Esophagus squamous epithelium (tissue), 5 donors: ENCODE measurements at places on chromosomes 11 and 22.
A peak's percentile ranks its signal among the peaks of the same experiment; 100 is the strongest.

- DNase-seq = no peak
- H3K4me3 ChIP-seq = no peak overlapping the region
- H3K27ac ChIP-seq = no peak overlapping the region
- H3K36me3 ChIP-seq = no peaks in the 10 kb centered on the region
- H3K4me1 ChIP-seq = no peaks in the 10 kb centered on the region
These were observed 71.2 kb downstream of the CLPB start for GRCh38 chr11:72363112-72363511.

DNA sequence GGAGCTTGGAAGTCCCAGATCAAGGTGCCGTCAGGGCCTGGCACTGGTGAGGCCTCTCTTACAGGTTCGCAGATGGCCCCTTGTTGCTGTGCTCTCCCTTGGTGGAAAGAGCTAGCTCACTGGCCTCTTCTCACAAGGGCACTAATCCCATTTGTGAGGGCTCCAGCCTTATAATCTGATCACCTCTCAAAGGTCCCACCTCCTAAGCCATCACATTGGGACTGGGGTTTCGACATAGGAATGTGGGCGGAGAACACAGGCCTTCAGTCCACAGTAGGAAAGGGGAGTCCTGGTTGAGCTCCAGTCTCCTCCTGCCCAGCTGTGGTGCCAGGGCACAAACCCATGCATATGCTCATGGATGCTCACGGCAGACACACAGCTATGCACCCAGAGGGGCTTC, 14.0 kb upstream of the LRRC32 start:
- no peak overlapping the region for H3K4me3 ChIP-seq
- H3K27ac ChIP-seq = no peak overlapping the region
- no peaks in the 10 kb centered on the region for H3K36me3 ChIP-seq
- DNase-seq = no peak
- no peaks in the 10 kb centered on the region for H3K27me3 ChIP-seq

- H3K4me3 ChIP-seq = no peak overlapping the region
- no peaks in the 10 kb centered on the region for H3K4me1 ChIP-seq
- no peak for DNase-seq
- no peak overlapping the region for H3K27ac ChIP-seq
- H3K27me3 ChIP-seq = no peaks in the 10 kb centered on the region
These were observed 101.8 kb upstream of the CADM1 start for GRCh38 chr11:115605871-115606497.

DNA sequence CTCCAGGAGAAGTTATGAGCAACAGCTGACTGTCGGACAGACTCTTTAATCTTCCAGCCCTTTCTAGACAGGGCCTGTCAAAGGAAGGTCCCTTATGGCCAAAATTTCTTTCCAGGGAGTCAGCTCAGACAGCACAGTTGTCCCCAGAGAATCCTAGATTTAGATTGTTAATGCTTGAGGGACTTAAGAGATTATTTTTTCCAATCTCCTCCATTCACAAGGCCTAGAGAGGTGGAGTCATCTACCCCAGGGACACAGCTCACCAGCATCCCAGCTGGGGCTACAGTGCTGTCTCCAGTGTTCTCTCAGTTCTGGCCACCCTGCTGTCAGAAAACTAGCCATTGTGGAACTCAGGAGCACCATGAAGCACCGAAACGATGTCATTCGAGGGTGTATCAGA, 7.8 kb downstream of the DSCAML1 start:
- no peak overlapping the region for H3K27ac ChIP-seq
- no peaks in the 10 kb centered on the region for H3K4me1 ChIP-seq
- no peaks in the 10 kb centered on the region for H3K27me3 ChIP-seq
- no peaks in the 10 kb centered on the region for H3K36me3 ChIP-seq

GRCh38 chr11:96293598-96294021, 49.4 kb downstream of the MAML2 start:
- no peaks in the 10 kb centered on the region for H3K36me3 ChIP-seq
- no peak for DNase-seq
- H3K4me3 ChIP-seq = no peak overlapping the region

- no peak for DNase-seq
- no peaks in the 10 kb centered on the region for H3K4me1 ChIP-seq
- no peaks in the 10 kb centered on the region for H3K27me3 ChIP-seq
- H3K27ac ChIP-seq = no peak overlapping the region
- H3K4me3 ChIP-seq = no peak overlapping the region
- H3K36me3 ChIP-seq = no peaks in the 10 kb centered on the region
These were observed 130.5 kb downstream of the FAM76B start for GRCh38 chr11:95659088-95659487.

DNA sequence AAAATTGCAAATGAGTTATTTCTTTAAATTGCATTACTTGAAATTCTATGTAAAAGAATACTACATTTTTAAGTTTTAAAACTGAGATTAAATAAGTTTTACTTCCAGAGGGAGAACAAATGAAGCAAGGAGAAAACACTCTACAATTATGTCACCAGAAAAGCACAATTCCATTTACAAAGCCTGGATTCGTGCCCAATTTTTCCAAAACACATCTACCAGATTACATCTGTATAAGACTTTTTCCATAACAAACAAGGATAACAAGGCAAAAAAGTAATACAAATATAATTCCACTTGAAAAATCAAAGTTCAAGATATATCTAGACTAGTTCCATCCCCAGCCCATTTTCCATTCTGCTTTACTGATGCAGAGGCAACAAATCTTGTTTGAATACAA, 40.5 kb downstream of the MTMR2 start:
- no peak overlapping the region for H3K4me3 ChIP-seq
- H3K27ac ChIP-seq = no peak overlapping the region
- H3K36me3 ChIP-seq = no peaks in the 10 kb centered on the region

GRCh38 chr11:12247543-12248254, 129.7 kb upstream of the PARVA start:
- DNase-seq = no peak
- peak overlapping the region; percentile 54 for H3K27ac ChIP-seq
- H3K27me3 ChIP-seq = no peaks in the 10 kb centered on the region
- peaks cover 45% of the 10 kb centered on the region for H3K4me1 ChIP-seq
- no peak overlapping the region for H3K4me3 ChIP-seq
- H3K36me3 ChIP-seq = no peaks in the 10 kb centered on the region

DNA sequence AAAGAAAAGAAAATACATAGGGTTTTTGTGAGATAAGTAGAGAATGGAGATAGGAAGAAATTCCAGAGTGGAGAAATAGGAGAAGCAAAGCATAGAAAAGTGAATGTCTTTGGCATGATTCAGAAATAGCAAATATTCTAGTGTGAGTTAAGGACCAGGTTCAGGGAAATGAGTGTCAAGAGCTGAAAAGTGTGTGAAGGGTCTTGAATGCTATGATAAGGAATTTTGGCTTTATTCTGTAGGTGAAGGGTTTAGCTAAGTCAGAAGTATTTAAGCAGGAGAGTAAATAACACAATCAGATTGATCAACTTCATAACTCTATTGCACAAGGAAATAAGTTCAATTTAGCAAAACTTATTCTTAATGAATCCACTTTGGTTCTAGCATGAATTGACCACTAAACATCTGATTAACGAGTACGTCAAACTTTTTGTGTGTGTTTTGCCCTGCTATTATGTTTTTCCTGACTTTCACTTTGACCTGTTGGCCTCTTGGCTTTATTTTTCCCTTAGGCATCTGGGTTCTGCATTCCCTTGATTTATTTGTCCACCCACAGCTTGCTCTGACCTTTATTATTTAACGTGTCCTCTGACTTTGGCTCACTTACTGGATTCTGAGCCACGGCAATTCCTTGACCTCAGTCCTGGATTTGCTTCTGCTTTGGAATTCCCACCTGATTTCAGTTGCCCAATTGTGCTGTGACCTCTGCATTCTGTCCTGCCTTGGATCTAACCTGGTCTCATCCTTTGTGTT, 11.9 kb upstream of the TMEM218 start:
- no peak for DNase-seq
- peaks cover 36% of the 10 kb centered on the region for H3K27me3 ChIP-seq
- H3K27ac ChIP-seq = no peak overlapping the region
- no peak overlapping the region for H3K4me3 ChIP-seq

- peaks cover 6% of the 10 kb centered on the region for H3K4me1 ChIP-seq
- no peaks in the 10 kb centered on the region for H3K36me3 ChIP-seq
- H3K4me3 ChIP-seq = no peak overlapping the region
- H3K27ac ChIP-seq = no peak overlapping the region
- no peaks in the 10 kb centered on the region for H3K27me3 ChIP-seq
These were observed 89.4 kb downstream of the YAP1 start for GRCh38 chr11:102199673-102200072.

DNA sequence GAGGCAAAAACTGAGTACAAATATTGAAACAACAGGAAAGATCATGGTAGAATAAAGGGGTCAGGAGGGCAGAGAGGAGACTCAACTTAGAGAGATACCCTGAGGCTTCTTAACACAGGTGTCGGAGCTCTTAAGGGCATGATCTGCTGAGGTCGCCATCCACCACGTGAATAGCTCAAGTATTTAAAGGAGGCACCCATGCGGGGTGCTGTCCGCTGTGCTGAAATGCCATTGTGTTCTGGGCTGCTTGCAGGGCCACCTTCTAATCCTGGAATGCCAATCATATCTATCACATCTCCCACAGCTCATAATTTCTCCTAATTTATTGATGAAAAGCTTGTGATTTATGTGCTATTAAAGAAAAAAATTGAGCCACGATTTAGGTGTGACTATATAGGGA, 90.2 kb downstream of the SEZ6L start:
- H3K27me3 ChIP-seq = no peaks in the 10 kb centered on the region
- H3K4me3 ChIP-seq = no peak overlapping the region
- no peaks in the 10 kb centered on the region for H3K36me3 ChIP-seq
- DNase-seq = no peak
- no peak overlapping the region for H3K27ac ChIP-seq

DNA sequence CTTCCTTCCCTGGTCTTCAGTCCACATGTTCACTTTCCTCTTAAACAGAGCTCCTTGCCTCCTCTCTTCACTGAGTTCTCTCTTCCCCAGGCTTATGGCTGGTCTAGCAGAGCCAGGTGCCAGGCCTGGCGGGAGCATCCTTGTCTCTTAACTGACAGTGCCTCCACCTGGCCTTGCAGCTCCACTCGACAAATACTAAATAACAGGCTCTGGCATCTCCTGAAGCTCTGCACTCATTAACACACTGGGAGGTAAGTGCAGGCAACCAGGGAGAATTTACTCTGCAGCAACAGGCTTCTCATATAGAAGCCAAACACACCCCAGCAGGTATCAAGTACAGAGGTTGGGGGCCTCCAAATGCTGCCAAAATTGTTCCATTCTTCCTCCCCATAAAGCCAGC, 438.1 kb downstream of the SOX6 start:
- no peaks in the 10 kb centered on the region for H3K36me3 ChIP-seq
- H3K27me3 ChIP-seq = no peaks in the 10 kb centered on the region
- no peaks in the 10 kb centered on the region for H3K4me1 ChIP-seq
- DNase-seq = no peak

GRCh38 chr11:17352950-17353820, 1.6 kb downstream of the NCR3LG1 start:
- H3K36me3 ChIP-seq = no peaks in the 10 kb centered on the region
- DNase-seq = no peak
- H3K4me1 ChIP-seq = peaks cover 38% of the 10 kb centered on the region
- H3K27ac ChIP-seq = peak overlapping the region; percentile 86
- H3K27me3 ChIP-seq = no peaks in the 10 kb centered on the region

DNA sequence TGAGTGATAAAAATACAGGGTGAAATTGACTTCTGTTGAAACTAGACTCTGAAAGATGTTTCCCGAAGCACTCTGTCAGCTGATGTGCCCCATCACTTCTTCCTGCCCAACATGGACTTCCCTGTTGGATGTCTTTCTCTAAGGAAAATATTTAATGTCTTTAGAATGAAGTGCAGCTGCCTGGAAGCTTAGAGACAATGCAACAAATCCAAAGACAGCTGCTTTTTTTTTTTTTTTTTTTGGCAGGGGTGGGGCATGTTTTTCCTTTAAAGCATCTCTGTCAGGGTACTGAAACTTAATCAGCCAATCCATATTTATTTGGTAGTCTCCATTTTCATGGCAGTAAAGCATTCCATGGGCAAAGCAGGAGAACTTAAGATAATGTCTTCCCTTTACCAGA, 5.9 kb downstream of the JAM3 start:
- no peak for DNase-seq
- H3K4me1 ChIP-seq = no peaks in the 10 kb centered on the region
- H3K27ac ChIP-seq = no peak overlapping the region

DNA sequence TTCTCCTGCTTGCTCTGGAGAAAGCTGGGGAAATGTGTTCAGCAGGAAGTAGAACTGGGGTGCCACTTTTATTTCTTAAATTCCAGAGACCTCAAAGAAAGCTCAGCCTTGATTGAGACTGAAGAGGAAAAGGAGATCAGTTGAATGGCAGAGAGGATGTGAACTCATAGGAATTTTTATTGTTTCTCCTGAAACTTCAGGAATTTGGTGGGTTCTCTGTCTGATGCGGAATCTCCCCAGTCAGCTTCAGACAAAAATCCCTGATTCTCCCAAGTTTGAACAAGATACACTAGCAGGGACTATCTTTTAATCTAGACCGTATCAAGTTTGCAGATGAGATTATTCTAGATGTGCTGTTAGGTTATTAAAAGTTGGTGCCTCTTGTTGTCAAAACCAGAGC, 23.0 kb downstream of the EHF start:
- peaks cover 10% of the 10 kb centered on the region for H3K4me1 ChIP-seq
- H3K4me3 ChIP-seq = no peak overlapping the region
- H3K36me3 ChIP-seq = no peaks in the 10 kb centered on the region
- no peak overlapping the region for H3K27ac ChIP-seq
- H3K27me3 ChIP-seq = no peaks in the 10 kb centered on the region

GRCh38 chr22:45290410-45290936, 5.7 kb downstream of the UPK3A start:
- H3K4me3 ChIP-seq = no peak overlapping the region
- H3K4me1 ChIP-seq = peaks cover 7% of the 10 kb centered on the region
- no peak for DNase-seq
- H3K27ac ChIP-seq = no peak overlapping the region
- no peaks in the 10 kb centered on the region for H3K27me3 ChIP-seq
- no peaks in the 10 kb centered on the region for H3K36me3 ChIP-seq

- no peaks in the 10 kb centered on the region for H3K27me3 ChIP-seq
- DNase-seq = no peak
- no peaks in the 10 kb centered on the region for H3K4me1 ChIP-seq
- H3K27ac ChIP-seq = no peak overlapping the region
- no peak overlapping the region for H3K4me3 ChIP-seq
These were observed 109.9 kb downstream of the NAV2 start for GRCh38 chr11:19822531-19822930.

DNA sequence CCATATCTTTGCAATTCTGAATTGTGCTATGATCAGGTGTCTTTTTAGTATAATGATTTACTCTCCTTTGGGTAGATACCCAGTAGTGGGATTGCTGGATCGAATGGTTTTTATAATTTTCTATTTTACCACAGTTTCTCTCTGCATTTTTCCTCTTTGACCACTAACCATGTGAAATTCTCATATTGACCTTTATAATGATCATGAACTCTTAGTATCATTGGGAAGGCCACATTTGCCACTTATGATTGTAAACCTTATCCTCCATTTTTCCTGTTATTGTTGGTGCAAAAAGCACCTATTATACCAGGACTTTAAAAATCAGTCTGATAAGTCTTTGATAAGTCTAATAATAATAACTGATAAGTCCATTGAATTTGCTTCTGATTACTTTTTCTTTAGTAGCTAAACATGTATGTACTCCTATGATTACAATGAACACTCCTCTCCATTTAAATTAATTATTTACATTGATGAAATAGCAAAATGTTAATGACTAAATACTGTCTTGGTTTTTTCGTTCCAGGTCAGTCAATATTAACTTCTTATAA, 9.6 kb downstream of the NEAT1 start:
- H3K27ac ChIP-seq = no peak overlapping the region
- H3K4me1 ChIP-seq = peaks cover 17% of the 10 kb centered on the region
- H3K27me3 ChIP-seq = no peaks in the 10 kb centered on the region
- peak overlapping the region; percentile 7 for H3K4me3 ChIP-seq
- peaks cover 26% of the 10 kb centered on the region for H3K36me3 ChIP-seq
